ENCODE measurements at places on chromosomes 13 and 19. TPM values are rescaled to one million over a fixed set of nuclear protein-coding genes. Genes with fewer than 3 reads are reported as not detected.

DNA sequence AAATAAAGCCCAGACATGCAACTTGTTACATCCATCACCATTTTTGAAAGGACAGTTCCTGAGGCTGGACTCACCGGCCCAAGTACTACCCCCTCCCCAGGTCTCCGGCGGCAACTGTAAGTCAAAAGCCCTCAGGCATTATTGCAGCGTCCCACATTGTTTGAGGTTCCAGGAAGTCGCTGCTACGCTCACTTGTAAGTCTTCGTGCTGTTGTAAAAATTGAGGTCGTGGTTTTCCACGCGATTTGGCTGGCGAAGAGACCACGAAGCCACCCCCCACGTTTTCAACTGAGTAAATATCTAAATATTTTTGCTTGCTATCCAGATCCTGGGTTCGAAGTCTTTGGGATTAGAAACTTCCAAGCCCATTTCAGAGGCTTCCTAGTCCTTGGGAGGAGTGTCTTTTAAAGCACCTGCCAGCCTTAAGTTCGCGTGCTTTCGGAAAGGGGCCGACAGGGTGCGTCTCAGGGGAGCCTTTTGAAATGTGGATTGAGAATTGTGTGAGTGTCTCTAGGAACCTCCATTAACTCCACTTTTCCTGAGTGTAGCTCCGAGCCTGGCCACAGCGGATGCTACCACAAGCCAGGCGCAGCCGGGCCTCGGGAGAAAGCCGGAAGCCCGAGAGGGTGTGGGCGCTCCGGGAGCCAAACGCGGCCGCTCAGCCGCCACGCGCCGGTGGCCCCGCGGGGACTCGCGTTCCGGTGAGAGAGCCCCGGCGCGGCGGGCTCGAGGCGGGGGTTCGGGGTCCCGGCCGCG is 434 bp upstream of the FNDC3A start:
- H3K4me1 ChIP-seq, result peaks cover 19% of the 10 kb centered on the region
- H3K4me3 ChIP-seq, result peak overlapping the region; percentile 90
- H3K27me3 ChIP-seq, result no peaks in the 10 kb centered on the region
- H3K36me3 ChIP-seq, result no peaks in the 10 kb centered on the region
- peak overlapping the region; percentile 97 for H3K27ac ChIP-seq

GRCh38 chr13:77528834-77529500 is 6.5 kb upstream of the SCEL start:
- no peak for DNase-seq
- no peak overlapping the region for H3K4me3 ChIP-seq
- H3K4me1 ChIP-seq, result peaks cover 4% of the 10 kb centered on the region
- H3K27ac ChIP-seq, result no peak overlapping the region
- H3K27me3 ChIP-seq, result no peaks in the 10 kb centered on the region
- H3K36me3 ChIP-seq, result no peaks in the 10 kb centered on the region

DNA sequence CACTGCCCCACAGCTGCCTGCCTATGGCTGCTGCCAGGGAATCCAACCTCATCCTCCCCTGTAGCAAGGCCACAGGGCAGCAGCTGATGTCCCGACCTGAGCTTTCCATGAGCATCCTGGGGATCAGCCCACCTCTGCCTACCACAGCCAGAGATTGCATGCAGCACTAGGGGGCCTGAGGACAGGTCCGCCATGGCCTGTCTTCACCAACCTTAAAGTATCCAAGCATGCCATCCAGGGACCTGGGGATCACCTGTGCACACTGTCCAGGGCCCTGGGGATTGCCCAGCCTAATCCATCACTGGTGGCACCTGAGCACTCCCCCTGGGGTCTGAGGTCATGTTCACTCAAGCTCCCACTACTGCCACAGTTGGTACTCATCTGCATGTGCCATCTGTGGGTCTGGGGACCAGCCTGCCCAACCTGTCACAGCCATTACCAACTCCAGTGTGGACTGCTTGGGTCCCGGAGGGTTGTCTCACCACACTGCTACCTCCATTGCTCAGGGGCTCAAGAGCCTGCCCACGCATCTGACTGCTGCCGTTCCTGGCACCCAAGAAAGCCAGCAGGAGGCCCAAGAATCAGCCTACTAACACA is 53.0 kb downstream of the KCTD15 start:
- no peak overlapping the region for H3K4me3 ChIP-seq
- peaks cover 10% of the 10 kb centered on the region for H3K27me3 ChIP-seq
- DNase-seq, result no peak
- no peaks in the 10 kb centered on the region for H3K4me1 ChIP-seq

DNA sequence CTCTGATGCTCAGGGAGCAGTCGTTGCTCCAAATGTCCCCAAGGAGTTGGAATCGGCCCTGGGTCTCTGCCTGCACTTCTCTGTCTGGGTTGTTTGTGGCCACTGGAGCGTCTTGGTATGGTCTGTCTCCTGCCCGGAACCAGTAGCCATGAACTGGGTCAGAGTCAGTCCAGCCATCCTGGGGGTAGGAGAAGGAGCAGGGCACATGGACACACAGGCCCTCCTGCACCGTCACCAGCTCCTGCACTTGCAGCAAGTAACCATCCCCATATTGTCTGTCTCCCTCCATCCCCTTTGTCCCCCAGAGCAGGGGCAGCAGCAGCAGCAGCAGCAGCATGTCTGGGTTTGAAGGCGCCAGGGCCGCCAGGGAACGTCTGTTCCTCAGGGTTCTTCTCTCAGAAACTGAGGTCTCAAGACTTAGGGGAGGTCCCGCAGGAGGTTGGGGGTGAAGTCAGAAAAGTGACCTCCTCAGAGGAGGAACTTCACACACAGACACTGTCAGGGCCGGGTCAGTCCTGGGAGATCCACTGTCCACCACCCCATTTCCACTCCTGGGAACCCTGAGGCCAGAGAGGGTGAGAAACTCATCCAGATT is at the start of gene SIGLEC8:
SIGLEC8 (minus strand) TSS at position 404 of the 595 bp plus-strand sequence; CDS start at position 337, 67 bp downstream.
- no peak within 1 kb of the TSS for H3K4me3 ChIP-seq
- DNase-seq, result no peak
- no peaks in the 10 kb centered on the region for H3K27me3 ChIP-seq

DNA sequence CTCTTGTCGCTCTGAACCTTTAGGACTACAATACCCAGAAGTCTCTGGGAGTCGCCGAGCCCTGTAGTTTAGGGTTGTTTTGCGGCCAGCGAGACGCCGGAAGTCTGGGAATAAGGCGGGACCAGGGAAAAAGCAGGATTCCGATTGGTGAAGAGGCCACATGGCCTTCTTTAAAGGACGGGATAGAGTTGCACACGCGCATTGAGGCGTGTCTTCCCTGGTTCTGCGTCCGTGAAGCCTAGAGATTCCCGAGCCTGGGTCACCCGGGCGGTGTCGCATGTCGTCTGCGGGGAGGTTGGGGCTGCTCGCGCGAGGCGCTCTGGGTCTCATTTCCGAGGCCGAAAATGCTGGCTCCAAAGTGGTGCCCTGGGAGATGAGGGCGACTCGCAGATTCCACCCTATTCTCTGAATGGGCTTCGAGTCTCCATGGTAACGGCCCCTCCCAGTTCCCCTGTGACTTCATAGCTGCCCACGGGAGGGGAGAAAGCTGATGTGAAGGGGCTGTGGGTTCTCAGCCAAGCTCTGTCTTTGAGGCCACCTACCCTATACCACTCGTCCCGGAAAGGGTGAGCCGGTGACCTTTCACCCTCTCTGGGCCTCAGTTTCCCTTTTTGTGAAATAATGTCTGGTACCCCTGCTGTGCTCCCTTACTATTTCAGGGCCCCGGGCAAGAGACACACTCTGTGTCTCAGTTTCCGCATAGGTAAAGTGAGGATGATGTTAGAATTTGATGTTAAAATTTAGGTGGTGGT is 614 bp upstream of the ZSCAN5A start:
- peaks cover 18% of the 10 kb centered on the region for H3K4me1 ChIP-seq
- H3K36me3 ChIP-seq, result peaks cover 25% of the 10 kb centered on the region
- peak overlapping the region; percentile 81 for H3K4me3 ChIP-seq

- no peak overlapping the region for H3K27ac ChIP-seq
- peaks cover 23% of the 10 kb centered on the region for H3K4me1 ChIP-seq
- no peak for DNase-seq
- H3K36me3 ChIP-seq, result peaks cover 8% of the 10 kb centered on the region
- H3K4me3 ChIP-seq, result no peak overlapping the region
- H3K27me3 ChIP-seq, result no peaks in the 10 kb centered on the region
Measured at GRCh38 chr13:97310809-97311436, 88.8 kb downstream of the MBNL2 start.

GRCh38 chr13:23728807-23729206 is 158.6 kb downstream of the TNFRSF19 start:
- H3K27ac ChIP-seq, result no peak overlapping the region
- no peak for DNase-seq
- no peak overlapping the region for H3K4me3 ChIP-seq
- no peaks in the 10 kb centered on the region for H3K27me3 ChIP-seq
- H3K36me3 ChIP-seq, result peaks cover 27% of the 10 kb centered on the region

DNA sequence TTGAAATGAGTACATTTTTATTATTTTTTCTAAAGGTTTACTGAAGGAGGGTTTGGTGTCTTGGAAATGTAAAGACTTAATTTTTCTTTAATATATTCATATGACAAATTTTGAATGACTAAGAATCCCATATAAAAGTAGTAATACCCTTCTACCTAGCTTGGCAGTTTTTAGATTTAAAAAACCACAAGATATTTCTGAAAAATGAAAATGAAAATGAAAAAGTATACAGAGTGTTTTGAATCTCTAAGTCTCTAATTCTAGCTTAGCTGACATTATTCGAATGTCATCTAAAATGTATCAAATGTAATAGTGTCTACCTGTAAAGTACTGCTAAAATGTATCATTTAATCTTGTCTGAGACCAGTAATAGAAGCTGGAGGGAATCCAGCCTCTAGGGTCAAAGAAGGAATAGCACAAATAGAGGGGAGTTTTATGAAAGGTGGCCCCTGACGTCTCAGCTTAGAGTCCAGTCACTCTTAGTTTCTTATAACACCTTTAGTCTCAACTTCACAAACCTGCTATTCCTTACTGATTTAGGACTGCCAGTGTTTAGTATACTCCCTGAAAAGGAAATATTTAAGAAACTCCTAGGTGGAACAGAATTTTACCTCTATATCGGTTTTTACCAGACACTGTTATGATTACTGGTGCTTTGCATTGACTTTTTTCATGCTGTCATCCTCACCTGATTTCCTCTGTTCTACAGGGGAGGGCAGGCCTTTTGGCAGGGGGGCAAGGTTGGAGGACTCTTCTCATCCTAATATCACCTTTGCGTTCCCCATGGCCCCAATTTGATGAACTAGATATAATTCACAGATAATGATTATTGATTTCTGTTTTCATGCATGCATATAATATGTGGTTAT is 16.2 kb upstream of the MIR17HG start:
- H3K27me3 ChIP-seq, result peaks cover 100% of the 10 kb centered on the region
- H3K4me1 ChIP-seq, result no peaks in the 10 kb centered on the region
- no peak overlapping the region for H3K27ac ChIP-seq
- H3K36me3 ChIP-seq, result no peaks in the 10 kb centered on the region
- H3K4me3 ChIP-seq, result no peak overlapping the region
- no peak for DNase-seq

- peaks cover 37% of the 10 kb centered on the region for H3K36me3 ChIP-seq
- no peak overlapping the region for H3K27ac ChIP-seq
Measured at GRCh38 chr19:35166100-35167063, 11.8 kb downstream of the FXYD5 start.

- H3K36me3 ChIP-seq, result peaks cover 51% of the 10 kb centered on the region
- no peak overlapping the region for H3K4me3 ChIP-seq
- no peak for DNase-seq
- H3K27me3 ChIP-seq, result no peaks in the 10 kb centered on the region
- H3K4me1 ChIP-seq, result no peaks in the 10 kb centered on the region
Measured at GRCh38 chr19:10352764-10353671, 13.6 kb upstream of the ICAM3 start.

- H3K36me3 ChIP-seq, result no peaks in the 10 kb centered on the region
- DNase-seq, result no peak
- H3K27me3 ChIP-seq, result no peaks in the 10 kb centered on the region
- H3K27ac ChIP-seq, result no peak overlapping the region
- no peaks in the 10 kb centered on the region for H3K4me1 ChIP-seq
- no peak overlapping the region for H3K4me3 ChIP-seq
Measured at GRCh38 chr19:28074773-28075172, 1138.2 kb downstream of the UQCRFS1 start.

DNA sequence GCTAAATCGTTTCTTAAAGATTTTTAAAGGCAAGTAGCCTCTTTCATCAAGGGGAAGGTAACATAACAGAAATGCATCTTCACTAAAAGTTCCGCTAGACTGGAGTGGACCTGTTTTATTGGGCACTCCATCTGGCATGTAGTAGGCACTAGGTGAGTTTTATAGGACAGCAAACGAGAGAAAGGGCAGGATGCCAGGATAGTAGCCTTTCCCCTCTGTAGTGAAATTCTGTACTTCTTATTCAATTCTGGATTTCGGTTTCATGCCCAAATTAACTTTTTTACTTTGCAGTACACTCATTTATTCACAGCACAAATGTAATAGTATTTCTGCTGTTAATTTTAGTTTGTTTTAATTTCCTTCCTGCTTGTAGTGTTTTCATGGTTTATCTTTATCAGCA is 45.2 kb downstream of the GPR180 start:
- peaks cover 4% of the 10 kb centered on the region for H3K36me3 ChIP-seq
- H3K27ac ChIP-seq, result no peak overlapping the region

GRCh38 chr19:29804493-29804892 is 7.3 kb upstream of the CCNE1 start:
- no peak for DNase-seq
- H3K27ac ChIP-seq, result no peak overlapping the region
- peaks cover 6% of the 10 kb centered on the region for H3K4me1 ChIP-seq
- no peaks in the 10 kb centered on the region for H3K36me3 ChIP-seq
- H3K4me3 ChIP-seq, result no peak overlapping the region
- no peaks in the 10 kb centered on the region for H3K27me3 ChIP-seq

GRCh38 chr13:112569821-112570220 is 18.1 kb downstream of the TUBGCP3 start:
- no peak for DNase-seq
- H3K36me3 ChIP-seq, result peaks cover 11% of the 10 kb centered on the region
- no peaks in the 10 kb centered on the region for H3K27me3 ChIP-seq
- no peak overlapping the region for H3K4me3 ChIP-seq
- no peak overlapping the region for H3K27ac ChIP-seq
- peaks cover 5% of the 10 kb centered on the region for H3K4me1 ChIP-seq

- H3K36me3 ChIP-seq, result no peaks in the 10 kb centered on the region
- H3K4me3 ChIP-seq, result no peak overlapping the region
- DNase-seq, result no peak
- H3K27me3 ChIP-seq, result no peaks in the 10 kb centered on the region
- H3K27ac ChIP-seq, result no peak overlapping the region
Measured at GRCh38 chr19:23415561-23416191, 20.4 kb upstream of the ZNF91 start.

DNA sequence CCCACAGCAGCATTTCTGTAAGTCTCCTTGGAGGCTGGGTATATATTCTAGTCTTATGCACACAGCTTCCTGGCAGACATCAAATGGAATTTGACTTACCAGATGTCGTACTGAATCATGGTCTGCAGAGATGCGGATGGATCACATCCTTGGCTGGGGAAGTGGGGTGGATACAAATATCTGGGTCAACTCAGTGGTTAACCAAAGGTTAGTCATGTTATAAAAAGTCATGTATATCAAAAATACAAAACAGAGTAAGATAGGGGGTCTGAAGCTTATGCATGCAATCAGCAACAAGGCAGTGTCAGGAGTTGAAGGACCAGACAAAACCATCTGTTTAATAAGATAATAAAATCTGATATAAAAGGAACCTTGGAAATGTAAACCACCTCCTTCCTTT is 61.9 kb downstream of the WASF3 start:
- no peak overlapping the region for H3K27ac ChIP-seq
- peaks cover 12% of the 10 kb centered on the region for H3K36me3 ChIP-seq
- DNase-seq, result no peak

GRCh38 chr19:18150776-18151624 is 2.0 kb upstream of the PIK3R2 start:
- H3K27ac ChIP-seq, result peak overlapping the region; percentile 99
- H3K36me3 ChIP-seq, result peaks cover 36% of the 10 kb centered on the region
- H3K27me3 ChIP-seq, result no peaks in the 10 kb centered on the region

PLEKHA4 gene
- total RNA-seq, result 10.1 TPM

ICAM5 gene
- 4.7 TPM for total RNA-seq

CGB1 gene
- total RNA-seq, result not detected

NECTIN2 gene
- total RNA-seq, result 46.5 TPM

FAM216B gene
- not detected for total RNA-seq

PDE4C gene
- total RNA-seq, result 0.42 TPM

CEBPA gene
- total RNA-seq, result 4.7 TPM

LILRB1 gene
- not detected for total RNA-seq

SMIM17 gene
- total RNA-seq, result not detected
